ENCODE measurements at places on chromosomes 3 and 15.

GRCh38 chr3:121152573-121152972 is 244.6 kb downstream of the STXBP5L start:
- peak; percentile 36 for DNase-seq

GRCh38 chr3:73365756-73366397 is 258.9 kb downstream of the PDZRN3 start:
- DNase-seq = no peak

DNA sequence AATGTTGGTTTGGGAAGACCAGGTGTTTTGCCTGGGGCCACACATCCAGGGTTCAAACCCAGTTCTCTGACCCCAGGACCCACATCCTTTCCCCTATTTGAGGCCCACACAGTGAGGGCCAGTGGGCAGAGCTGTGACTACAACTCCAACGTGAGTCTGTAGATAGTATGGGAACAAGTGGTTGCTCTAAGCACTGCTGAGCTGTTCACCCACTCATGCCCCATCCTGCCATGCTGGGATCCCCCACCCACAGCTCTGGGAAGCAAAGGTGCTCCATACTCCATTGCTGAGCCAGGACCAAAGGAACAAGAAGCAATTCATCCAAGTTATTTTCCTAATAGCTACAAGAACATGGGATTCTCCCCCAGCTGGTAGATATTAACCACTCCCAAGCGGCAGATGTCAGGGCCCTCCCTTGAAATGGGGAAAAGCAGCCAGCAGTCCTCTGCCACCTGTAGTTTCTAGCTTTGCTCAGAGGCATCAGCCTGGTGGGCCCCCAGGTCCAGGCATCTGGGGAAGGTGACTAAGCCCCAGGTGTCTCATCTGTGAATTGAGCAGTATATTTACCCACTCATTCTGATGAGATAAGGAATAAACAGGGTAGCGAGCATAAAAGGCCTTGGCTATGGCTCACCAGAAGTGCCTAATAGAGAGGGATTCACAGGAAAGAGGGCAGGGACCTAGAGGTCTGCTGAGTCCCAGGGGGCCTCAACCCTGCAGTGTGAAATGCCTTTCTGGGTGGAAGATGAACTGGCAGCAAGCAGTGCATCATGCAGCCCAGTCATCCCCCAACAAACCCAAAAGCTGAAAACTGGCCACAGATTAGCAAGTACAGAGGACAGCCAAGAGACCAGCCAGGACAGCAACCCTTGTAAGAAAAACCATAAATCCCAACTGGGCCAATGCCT is 33.4 kb downstream of the POC1A start:
- DNase-seq = no peak

DNA sequence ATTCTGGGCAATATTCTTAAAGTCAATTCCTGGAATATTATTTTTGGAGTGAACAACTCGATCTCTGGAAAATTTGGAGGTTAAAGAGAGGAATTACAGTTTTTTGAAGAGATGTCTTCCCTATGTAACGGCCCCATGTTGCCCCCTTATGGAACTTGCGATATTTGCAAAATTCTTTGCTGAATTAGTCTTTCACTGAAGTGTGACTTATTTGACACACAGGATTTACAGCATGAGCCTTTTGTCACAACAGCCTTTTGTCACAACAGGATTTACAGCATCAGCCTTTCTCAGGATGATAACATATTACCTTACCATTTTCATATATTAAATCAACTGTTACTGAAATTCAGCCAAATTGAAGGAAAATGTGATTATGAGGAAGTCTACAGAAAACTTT is 37.8 kb upstream of the SPTSSB start:
- DNase-seq = peak; percentile 68

DNA sequence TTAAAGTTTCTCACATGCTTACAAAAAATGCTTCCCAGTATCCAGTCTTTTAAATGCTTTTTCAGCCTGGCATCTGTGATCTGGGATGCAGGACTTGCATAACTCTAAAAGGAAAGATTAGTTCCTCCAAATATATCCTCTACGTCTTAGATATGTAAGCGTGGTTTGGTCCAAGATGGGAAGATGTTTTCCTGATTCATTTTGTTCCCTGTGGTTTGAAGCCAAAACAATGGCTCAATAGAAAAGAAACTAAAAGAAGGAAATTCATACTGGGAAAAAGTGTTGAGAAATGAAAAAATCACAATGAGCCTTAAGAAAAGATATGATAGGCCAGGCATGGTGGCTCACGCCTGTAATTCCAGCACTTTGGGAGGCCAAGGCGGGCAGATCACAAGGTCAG is 1002.8 kb downstream of the NAALADL2 start:
- no peak for DNase-seq

DNA sequence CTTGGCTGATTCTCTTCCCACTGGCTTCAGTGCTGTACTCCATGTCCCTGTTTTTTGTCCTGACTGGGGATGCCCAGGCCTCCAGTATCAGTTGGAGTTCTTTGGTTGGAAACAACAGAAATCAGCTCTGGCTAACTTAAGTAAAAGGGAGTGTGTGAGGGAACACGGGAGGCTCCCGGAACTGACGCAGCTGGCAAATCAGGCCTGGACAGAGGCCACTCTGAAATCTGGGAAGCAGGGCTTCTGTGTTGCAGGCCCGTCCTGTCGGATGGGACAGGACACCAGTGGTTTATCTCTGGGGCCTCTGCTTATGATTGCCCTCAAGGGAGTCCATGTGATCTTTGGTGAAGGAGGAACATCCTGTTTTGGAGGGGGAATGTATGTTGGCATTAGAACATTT is 124.3 kb downstream of the CHCHD6 start:
- no peak for DNase-seq

DNA sequence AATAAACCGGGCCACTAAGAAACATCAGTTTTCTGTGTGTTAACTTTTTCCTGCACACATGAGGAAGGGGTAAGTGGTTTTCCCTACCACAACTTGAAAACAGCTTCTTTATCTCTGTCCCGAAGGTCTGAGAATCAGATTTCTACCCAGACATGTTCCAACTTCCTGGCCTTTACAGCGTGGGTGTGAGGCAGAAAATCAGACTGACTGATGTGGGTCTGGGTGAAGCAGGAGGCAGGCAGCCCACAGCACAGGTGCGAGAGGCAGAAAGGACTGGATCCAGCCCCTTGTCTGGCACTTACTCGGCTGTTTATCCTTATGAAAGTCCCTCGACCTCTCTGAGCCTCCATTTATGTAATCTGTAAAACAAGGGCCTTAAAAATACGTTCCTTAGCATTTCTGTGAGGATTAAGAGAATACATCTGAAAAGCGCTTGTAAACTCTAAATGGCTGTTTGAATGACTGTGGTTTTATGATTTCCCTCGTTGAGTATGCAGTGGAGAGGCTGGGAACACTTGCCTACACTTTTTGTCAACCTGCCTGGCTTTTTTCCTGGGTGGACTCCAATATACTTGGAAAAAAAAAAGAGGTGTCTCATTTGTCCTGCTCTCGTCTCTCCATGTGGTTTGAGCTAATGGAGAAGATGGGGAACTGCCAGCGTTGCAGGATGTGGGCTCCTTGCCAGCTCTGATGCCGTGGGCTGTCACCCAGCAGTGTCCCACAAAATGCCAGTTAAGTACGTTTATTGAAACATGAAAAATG is 3.1 kb downstream of the AGBL1 start:
- no peak for DNase-seq

- DNase-seq = peak; percentile 33
Observed at GRCh38 chr3:23834082-23834870, 28.5 kb downstream of the UBE2E1 start.

DNA sequence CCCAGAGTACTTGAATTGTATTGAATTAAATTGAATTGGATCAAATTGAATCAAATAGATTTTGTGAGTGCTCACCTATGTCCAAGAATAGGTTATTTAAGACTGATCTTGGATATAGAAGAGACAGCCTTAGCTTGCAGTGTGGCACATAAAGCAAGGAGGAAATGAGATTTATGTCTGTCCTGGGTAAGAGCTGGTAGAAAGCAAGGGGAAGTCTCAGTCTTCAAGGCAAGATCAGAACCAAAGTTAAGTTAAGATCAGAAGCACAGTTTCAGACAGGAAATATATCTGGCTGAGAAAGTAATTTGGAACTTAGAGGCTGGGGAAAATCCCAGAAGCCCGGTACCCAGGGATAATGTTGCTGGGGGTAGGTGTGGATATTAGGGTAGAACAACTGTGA is 244.4 kb upstream of the ARPP21 start:
- DNase-seq = no peak
